Nephron progenitor cell (in vitro differentiated cells): ENCODE measurements at places on chromosomes 16 and 17.

DNA sequence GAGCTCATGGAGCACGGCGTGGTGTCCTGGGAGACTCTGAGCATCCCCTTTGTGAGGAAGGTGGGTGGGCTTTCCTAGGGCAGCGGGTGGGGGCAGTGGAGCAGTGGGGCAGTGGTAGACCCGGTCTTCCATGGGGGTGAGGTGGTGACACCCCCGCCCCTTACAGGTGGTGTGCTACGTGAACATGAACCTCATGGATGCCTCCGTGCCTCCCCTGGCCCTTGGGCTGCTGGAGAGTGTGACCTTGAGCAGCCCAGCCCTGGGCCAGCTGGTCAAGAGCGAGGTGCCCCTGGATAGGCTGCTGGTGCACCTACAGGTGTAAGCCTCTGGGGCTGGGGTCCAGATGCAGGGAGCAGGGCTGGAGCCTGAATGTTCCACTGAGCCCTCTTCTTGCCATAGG, 1.6 kb downstream of the ELMO3 start:
- DNase-seq: no peak

GRCh38 chr16:87075319-87075860, 241.8 kb downstream of the C16orf95 start:
- DNase-seq: no peak

- no peak for DNase-seq
These were observed 8.3 kb upstream of the ZCCHC14 start for GRCh38 chr16:87501117-87501516.

DNA sequence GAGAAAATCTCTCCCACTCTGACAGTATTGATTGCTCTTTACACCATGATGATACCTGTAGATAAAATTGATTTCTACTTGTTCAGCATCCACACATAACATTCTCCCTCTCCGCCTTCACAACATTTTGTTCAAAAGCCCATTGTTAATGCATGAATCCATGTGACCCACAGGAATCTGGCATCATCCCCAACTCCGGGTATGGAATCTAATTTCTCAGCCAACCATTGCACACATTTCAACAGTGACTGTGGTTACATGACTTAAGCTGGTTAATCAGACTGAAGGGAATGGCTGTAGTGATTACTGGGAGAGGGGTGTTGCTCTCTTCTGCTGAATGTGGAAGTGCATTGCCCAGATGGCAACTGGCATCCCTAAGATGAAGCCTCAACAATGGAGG, 161.4 kb upstream of the C16orf82 start:
- no peak for DNase-seq

DNA sequence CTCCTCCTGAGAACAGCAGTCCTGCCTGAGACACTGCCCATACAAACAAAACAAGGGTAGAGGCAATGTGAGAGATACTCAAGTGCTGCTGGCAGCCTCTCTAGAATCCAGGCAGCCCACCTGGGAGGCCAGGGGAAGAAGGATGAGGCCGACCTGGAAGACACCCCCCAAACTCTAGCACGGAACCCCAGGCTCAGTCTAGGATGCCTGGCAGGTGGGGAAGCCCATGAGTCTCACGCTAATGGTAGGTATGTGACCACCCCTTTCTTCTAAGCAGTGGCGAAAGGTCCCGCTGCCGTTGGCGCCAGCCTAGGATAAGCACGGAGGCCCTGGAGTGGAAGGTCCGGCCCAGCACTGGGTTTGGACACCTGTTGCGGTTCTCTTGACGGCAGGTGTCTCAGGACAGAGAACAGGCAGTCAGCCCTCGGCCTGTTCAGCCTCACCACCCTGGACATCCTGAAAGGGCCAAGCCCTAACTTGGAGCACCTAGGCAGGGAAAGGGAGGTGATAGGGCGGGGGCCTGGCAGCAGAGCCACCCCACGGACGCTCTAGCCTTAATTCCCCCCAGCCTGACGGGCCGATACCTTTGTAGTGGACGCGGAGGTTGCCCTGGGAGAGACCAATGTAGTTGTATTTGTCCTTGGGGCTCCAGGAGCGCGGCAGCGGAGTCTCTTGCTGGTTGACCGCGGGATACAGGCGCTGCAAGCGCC, 487 bp downstream of the RANBP10 start:
- no peak for DNase-seq

- DNase-seq: no peak
These were observed 152.1 kb downstream of the PHKB start for GRCh38 chr16:47613251-47613650.

DNA sequence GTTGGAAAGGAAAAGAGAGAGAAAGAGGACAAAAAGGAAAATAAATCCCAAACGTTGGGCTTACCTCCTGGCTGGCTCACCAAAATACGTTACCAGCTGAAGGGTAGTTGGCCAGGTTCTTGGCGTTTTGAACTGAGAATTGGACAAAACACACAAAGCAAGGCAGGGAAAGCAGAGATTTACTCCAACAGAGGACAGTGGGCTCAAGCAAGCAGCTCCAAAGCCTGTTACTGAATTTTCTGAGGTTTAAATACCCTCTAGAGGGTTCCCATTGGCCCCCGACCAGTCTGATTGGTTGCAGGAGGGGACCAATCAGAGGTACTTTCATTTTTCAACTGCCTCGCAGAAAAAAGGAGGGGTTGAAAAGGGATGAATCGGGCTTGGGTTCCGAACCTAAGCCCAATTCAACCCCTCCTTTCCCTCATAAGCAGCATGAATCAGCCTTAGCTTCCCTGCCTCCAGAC, 55.6 kb upstream of the ALOX12 start:
- DNase-seq: no peak

DNA sequence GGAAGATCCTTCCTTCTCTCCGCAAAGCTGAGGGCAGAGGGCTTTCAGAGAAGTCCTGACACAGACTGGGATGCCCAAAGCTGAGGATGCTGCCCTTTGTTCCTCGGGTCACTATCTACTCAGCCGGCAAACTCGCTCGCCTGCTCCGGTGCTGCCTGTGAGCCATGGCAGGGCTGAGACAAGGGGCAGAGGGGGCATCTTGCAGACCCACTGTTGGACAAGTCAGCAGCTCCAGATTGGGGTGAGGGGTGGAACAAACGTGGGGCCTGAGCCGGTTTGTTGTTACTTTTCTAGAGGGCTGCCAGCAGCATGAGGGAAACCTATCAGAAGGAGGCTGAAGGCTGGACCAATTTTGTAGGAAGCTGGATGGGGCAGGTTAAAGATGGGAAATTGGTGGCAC, 47.1 kb upstream of the PIK3R6 start:
- no peak for DNase-seq

DNA sequence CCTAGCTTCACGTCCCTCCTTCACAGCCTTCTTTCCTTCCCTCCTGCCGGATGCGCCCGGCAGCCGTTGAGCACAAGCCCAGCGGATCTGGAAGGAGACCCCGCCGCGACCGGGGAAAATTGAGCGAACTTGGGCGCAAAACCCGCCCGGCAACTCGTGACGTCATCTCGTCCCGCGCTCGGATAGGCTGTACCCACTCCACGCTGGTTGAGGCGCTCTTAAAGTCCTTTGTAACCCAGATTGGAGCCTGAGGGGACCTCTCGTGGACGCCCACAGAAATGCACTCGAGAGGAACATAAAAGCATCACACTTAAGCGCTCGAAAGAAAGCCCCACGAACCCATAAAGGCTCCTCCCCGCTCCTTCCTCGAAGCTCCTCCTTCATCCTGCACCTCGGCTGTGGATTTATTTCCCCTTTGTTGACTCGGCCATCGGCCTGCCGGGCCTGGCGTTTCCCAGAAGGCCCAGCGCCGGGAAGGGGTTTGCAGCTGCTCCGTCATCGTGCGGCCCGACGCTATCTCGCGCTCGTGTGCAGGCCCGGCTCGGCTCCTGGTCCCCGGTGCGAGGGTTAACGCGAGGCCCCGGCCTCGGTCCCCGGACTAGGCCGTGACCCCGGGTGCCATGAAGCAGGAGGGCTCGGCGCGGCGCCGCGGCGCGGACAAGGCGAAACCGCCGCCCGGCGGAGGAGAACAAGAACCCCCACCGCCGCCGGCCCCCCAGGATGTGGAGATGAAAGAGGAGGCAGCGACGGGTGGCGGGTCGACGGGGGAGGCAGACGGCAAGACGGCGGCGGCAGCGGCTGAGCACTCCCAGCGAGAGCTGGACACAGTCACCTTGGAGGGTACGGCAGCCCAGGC, at the start of gene PSMD3:
Gene PSMD3 (plus strand): TSS at position 457 of the 856 bp plus-strand sequence. CDS start 164 bp downstream, at position 621.
- peak; percentile 99 for DNase-seq

GRCh38 chr17:36017799-36018198, at the start of gene CCL23:
Gene CCL23, minus strand, starts transcription at chr17:36017972. Its CDS starts 75 bp downstream, at chr17:36017897.
- no peak for DNase-seq

- no peak for DNase-seq
These were observed 17.5 kb upstream of the RPTOR start for GRCh38 chr17:80527016-80527645.

DNA sequence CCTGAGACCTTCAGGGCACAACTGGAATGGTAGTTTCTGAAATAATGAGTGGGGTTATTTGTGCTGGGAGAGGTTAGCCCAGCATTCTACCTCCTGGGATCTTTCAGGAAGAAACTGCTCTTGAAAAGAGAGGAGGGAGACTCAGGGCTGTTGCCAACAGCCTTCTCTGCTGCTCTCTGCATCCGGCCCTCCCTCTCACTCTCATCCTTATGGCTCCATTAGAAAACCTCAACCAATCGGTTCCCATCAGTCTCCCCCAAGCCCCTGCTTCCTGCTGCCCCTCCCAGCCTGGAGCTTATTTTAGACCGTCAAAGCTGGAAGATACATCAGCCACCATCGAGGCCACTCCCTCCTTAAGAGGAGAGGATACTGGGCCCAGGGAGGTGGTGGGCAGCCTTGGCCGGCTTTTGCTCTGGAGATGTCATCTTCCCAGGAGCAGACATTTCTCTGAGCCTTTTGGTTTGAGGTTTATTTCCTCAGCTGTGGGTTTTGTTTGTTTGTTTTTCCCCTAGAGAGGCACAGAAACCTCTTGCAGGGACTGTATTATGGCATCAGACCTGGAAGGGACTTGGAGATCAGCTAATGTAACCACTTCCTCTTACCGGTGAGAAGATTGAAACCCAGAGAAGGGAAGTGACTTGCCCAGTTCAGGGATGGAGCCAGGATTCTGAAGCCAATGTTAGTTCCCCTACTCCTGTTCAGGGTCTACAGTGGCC, 2.7 kb downstream of the MPRIP start:
- DNase-seq: peak; percentile 39

DNA sequence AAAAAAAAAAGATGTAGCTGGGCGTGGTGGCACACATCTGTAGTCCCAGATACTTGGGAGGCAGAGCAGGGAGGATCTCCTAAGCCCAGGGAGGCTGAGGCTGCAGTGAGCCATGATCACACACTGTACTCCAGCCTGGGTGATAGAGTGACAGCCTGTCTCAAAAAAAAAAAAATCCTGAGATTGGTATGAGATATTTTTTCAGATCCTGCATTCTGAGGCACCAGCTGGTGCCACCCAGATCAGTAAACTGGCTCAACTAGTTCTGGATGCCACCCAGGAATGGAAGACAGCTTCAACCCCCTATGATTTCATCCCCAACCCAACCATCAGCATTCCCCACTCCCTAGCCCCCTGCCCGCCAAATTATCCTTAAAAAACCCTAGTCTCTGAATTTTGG, 7.1 kb upstream of the GJC1 start:
- no peak for DNase-seq

DNA sequence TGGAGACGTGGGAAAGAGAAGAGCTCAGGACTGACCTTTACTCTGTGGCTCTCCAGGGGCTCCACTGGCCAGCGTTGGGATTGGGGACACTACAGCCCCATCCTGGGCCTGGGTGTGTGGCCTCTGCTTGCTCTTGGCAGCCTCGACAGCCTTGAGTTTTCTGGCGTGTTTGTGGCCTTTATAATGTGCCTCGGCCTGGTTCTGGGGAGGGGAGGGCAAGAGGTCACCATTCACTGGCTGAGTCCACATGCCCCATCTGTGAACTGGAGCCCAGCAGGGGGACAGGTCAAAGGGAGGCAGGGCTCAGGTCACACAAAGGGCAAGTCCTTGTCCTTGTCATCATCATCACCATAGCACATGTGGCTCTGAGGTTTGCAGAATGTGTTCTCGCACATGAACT, 11.7 kb downstream of the NKIRAS2 start:
- no peak for DNase-seq

- no peak for DNase-seq
These were observed 10.9 kb upstream of the DHRS7C start for GRCh38 chr17:9802294-9802693.

DNA sequence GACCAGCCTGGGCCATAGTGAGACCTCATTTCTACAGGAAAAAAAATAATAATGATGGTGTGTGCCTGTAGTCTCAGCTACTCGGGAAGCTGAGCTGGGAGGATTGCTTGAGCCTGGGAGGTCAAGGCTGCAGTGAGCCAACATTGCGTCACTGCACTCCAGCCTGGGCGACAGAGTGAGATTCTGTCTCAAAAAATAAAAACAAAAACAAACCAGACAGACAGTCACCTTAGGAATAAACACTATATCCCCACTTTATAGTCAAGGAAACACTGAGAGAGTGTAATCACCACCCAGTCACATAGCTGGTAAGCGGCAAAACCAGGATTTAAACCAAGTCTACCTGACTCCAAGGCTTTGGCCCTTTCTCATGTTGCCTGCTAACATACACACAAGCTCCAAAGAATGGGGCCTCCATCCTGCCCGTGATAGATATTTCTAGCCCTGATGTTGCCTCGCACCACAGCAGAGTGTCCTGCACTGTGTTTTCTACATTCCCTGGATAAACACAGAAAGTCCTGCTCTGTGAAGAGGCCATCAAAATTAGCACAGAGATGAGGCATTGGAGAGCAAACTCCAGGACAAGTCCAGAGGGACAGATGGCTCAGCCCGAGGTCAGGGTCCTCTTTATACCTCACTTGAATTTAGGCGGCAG, 66.1 kb upstream of the SMURF2 start:
- no peak for DNase-seq

- DNase-seq: no peak
These were observed 34.7 kb downstream of the SOCS3 start for GRCh38 chr17:78325076-78325687.

DNA sequence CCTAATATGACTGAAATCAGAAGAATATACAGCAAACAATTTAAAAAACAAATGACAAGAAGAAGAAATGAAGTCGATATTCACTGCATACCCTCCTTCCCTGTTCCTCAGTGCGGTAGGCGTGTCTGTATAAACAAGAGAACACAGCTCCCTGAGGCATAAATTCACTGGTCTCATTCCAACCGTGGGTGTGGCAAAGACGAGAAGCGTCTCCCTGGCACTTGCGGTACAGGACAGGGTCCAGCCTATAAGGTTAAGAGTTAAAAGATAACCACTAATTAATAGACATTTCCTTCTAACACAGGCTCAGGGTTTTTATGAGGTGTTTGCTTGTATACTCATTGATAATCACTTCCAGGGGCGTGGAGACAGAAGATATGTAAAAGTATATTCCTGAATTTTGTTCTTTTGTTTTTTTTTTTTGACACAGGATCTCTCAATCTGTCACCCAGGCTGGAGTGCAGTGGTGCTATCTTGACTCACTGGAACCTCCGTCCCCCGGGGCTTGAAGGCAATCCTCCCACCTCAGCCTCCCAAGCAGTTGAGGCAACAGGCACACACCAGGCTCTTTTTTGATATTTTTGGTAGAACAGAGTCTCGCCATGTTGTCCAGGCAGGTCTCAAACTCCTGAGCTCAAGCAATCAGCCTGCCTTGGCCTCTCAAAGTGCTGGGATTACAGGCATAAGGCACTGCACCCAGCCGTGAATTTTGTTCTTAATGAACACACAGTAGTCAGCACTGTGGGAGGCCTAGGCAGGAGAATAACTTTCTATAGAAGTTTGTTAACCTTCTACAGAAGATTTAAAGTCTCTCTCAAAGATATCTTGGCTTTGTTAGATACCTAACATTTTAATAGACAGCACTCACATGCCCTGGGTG, 59.1 kb upstream of the CLEC18B start:
- DNase-seq: peak; percentile 13

- DNase-seq: no peak
These were observed 6.5 kb downstream of the KRT9 start for GRCh38 chr17:41565338-41565737.
